ENCODE measurements at places on chromosomes 1 and 21. TPM values are rescaled to one million over a fixed set of nuclear protein-coding genes. Genes with fewer than 3 reads are reported as not detected.
A peak's percentile ranks its signal among the peaks of the same experiment; 100 is the strongest.

GRCh38 chr1:145993618-145994390, 2.6 kb downstream of the TXNIP start:
- DNase-seq = no peak

- DNase-seq = peak; percentile 73
Measured at GRCh38 chr1:43573066-43573800, 42.5 kb downstream of the PTPRF start.

DNA sequence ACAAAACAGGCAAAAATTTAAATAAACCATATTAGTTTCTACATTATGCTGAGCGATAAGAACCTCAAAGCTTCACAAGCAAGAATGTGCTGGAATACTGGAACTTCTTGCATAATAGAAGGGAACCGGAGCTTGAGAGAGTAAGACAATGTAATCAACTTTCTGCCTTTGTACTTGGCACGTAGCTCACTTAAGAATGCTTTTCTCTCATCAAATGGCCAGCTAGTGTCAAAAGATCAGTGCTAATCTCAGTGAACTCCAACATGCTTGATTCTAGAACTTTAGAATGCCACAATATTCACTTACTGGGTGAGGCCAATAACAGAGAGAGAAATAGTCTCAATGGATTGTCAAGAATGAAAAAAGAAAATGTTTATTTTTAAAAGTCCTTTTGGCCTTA, 486.1 kb upstream of the LRRC7 start:
- DNase-seq = no peak

DNA sequence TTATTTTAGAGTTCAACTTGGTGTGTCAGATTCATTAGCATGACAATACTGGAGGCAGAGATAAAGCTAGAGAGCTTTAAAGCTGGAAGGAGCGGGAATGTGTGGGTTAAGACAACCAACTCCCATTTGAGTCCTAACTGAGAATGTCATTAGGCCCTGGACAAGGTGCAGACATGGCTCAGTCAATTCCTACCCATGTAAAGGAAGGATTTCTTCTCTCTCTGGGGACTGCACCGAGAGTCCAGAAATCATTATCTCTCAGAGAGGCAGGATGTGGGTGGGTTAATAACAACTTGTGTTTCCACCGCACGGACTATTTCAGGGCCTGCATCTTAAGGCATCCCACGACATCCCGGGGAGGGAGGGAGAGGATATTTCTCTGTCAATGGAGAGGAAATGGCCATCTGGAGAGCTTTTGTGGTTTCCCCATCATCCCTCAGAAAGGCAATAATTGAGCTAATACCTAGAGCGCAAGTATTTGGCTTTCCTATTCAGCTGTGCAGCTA, 46.7 kb upstream of the SARS1 start:
- DNase-seq = no peak

DNA sequence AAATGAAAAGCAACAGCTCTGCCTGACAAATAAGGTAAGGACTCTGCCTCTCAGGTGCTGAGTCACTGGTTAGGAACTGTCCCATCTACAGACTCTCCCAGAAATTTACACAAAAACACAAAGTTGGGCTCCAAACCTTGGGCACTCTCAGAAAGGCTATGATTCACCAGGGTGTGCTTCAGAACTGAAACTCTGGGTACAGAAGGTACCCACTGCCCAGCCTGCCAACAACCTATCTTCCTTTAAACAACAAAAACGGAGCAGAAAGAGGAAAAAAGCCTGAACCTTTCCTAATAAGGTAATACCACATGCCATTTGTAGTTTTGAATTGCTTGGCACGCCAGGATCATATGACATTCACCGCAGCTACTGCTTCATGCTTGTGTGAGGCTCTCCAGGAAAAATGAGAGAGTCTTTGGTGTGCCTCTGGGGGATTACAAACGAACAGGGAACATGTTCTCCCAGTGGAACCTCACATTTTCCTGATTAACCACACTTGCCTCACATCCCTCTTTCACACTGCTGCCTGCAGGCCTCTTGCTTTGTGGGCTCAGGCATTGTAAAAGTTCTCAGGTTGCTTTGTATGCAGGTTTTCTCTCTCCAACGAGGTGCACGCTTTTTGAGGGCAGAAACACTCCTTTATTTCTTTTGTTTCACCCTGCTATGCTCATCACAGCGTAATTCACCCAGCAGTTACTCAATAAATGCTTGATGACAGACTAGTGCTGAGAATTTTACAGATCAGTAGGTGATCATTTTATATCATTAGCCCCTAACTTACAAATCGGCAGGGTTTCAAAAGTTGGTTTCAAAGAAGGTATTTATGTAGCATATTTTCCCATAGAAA, 65.1 kb downstream of the GADD45A start:
- no peak for DNase-seq

GRCh38 chr21:43275421-43276211, 106.8 kb downstream of the CRYAA start:
- DNase-seq = peak; percentile 21

GRCh38 chr1:112981426-112981825, 25.4 kb upstream of the SLC16A1 start:
- no peak for DNase-seq

GRCh38 chr1:236348071-236348470, 46.0 kb upstream of the EDARADD start:
- DNase-seq = no peak

DNA sequence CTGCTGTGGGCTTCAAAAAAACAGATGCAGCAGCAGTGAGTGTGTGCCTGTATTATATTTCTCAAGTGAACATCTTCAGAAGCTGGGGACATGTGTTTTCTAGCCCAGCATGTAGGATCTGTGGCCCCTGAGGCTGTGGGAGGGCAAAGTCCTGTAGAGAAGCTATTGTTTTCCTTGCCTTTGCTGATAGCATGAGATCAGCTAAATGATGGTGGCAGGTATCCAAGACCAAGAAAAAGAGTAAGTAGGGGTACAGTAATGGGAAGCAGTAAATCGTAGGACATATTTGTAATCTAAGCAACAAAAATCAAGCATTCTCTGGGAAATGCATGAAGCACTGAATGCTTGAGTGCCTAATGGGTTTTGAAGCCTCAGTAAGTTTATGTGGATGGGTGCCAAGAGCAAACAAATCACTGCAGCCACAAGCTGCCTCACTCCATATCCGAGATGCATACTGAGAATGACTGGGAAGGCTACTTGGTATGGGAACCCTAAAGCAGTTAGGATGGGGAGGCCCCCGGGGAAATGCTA, 98.3 kb downstream of the CD58 start:
- no peak for DNase-seq

DNA sequence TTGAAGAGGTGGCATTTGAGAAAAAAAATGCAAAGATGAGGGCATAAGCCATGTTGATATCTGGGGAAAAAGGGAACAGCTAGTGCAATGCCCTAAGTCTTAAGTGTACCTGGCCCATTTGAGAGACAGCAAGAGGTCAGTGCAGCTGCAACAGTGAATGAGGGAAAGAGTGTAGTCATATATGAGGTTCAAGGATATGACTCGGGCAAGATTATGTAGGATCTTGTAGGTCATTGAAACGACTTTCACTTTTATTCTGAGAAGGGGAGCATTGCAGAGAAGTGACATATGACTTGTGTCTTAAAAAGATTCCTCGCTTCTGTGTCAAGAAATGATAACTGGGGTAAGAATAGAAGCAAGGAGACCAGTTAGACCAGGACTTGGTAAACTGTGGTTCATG, 31.0 kb downstream of the NTMT2 start:
- DNase-seq = no peak

- no peak for DNase-seq
Measured at GRCh38 chr1:205589618-205590456, 42.0 kb downstream of the ELK4 start.

- DNase-seq = no peak
Measured at GRCh38 chr1:10494418-10494753, 19.6 kb downstream of the PEX14 start.

DNA sequence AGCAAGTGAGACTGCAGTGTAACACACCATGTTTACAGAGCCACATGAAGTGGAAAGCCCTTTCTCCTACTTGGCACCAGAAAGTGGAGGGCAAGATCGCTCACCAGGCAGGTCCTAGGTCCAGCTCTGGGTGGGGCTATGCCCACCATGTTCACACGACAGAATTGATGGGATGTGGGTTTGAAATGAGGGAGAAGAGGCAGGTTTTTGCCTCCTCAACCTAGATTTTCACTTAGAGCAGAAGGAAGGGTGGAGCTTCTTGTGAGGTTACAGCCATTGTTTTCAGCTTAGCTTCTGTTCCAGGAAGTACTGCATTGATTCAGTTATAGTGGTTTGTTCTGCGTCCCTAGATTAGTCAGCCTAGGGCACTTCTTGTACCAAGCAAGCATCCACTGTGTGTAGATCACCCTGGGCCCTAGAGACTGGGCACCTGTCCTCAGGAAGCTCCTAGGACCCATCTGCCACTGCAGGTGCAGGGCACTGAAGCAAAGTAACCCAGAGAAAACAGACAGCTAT, 2.3 kb downstream of the CD53 start:
- no peak for DNase-seq

DNA sequence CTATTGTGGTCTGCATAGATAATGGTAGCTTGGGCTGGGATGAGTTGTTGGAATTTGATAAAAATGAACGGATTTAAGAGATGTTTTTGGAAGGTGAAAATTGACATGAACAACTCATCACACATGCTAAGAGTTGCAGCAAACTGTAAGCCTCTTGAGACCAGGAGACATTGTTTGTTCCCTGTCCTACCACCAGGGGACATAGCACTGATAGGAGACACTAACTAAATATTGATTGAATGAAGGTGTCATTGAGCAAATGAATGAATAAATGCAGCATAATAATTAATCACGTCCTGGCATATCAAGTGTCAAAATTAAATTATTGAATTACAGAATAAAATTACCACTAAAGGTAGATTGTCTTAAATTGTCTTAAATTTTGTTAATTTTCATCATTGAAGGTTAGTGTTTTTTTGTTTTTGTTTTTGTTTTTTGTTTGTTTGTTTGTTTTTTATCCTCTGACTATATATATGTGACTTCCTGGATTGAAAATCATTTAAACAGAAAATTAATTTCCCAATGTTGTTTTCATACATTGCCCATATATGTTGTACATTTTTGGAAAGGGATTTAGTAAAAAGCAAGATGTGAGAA, 285.3 kb upstream of the C1orf105 start:
- DNase-seq = no peak

DNA sequence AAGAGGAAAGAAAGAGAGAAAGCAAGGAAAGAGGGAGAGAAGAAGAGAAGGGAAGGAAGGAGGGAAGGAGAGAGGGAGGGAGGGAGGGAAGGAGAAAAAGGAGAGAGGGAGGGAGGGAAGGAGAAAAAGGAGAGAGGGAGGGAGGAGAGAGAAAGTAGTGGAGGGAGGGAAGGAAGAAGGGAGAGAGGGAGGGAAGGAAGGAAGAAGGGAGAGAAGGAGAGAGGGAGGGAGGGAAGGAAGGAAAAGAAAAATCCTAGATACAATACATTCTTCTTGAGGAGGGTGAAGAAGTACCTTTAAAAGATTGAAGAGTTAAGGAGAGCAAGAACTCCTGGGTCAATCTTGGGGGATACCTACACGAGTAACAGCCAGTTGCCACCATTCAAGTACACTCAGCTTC, 29.2 kb downstream of the MCOLN2 start:
- DNase-seq = no peak

Gene SLC25A34
- total RNA-seq = 3.3 TPM

Gene ELAVL4
- 0.34 TPM for total RNA-seq

All from right cardiac atrium (tissue), 5 donors.